Bone marrow (tissue), 2 donors: ENCODE measurements at places on chromosomes 4 and X.

- DNase-seq = no peak
These were observed 6.7 kb upstream of the SH3BP2 start for GRCh38 chr4:2786152-2786671.

DNA sequence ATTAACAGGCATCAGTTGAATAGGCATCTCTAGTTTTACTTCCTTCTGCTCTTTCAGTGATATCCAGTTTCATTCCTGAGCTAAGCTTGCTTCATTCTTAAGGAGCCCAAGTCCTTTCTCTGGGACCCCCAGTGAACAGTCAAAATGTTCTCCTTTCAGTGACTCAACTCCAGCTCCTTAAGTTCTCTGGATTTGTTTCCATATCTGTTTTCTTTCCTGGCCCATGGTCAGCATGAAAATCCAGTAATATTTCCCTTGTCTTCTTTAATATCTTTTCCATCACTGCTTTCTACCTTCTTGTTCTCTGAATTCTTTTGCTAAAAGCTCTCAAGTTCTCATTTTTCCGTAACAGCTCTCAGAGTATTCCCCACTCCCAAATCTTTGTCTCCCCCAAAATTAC is 25.5 kb downstream of the ADGRL3 start:
- no peak for DNase-seq

DNA sequence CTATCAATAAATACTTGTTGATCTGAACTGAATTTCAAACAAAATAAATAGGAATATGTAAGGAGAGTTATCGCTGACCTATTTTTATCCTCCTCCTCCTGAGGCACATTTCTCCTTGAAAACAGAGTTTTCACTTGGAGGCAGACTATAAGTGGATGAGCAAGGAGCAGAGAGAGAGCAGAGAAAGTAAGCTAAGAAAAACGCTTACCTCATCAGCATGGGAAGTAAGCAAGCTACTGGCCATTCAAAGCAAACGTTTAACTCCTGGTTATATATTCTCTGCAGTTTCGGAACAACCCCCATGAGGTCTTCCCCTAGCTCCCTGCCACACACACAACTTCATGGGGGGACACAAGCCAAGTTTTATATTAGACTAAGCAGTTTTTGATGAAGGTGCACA is 13.2 kb downstream of the ZDHHC9 start:
- no peak for DNase-seq

- DNase-seq = no peak
These were observed 5.3 kb downstream of the SLAIN2 start for GRCh38 chr4:48346594-48346993.

DNA sequence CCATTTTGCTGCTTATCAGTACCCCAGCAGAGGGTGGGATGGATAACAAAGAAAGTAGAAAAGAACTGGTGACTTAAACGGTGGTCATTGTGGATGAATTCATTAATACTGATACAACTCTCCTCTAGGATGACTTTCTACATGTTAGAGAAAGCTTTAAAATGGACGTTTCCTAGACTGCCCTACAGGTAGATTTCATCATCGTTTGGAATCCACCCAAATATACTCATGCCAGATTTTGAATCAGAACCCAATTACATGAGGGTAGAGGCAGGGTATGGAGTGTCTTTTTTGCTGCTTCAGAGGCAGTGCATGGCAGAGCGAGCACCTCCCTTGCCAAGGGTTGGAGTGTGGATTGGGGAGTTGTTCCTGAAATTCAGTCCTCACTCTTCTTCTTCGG is 13.3 kb upstream of the ANTXR2 start:
- no peak for DNase-seq

GRCh38 chrX:22128961-22129360 is 96.8 kb downstream of the PHEX start:
- DNase-seq = no peak

GRCh38 chr4:86741846-86742245 is 107.3 kb downstream of the SLC10A6 start:
- DNase-seq = no peak

- DNase-seq = no peak
These were observed 122.4 kb upstream of the ACSL4 start for GRCh38 chrX:109855501-109855900.

GRCh38 chrX:65707151-65707550 is 39.7 kb downstream of the MSN start:
- DNase-seq = no peak

- DNase-seq = no peak
These were observed 74.8 kb upstream of the ENPP6 start for GRCh38 chr4:184292465-184292867.
